Activated naive CD8-positive, alpha-beta T cell treated with anti-CD3 and anti-CD28 coated beads for 36 hours (primary cell): ENCODE measurements at places on chromosomes 4 and X.

DNA sequence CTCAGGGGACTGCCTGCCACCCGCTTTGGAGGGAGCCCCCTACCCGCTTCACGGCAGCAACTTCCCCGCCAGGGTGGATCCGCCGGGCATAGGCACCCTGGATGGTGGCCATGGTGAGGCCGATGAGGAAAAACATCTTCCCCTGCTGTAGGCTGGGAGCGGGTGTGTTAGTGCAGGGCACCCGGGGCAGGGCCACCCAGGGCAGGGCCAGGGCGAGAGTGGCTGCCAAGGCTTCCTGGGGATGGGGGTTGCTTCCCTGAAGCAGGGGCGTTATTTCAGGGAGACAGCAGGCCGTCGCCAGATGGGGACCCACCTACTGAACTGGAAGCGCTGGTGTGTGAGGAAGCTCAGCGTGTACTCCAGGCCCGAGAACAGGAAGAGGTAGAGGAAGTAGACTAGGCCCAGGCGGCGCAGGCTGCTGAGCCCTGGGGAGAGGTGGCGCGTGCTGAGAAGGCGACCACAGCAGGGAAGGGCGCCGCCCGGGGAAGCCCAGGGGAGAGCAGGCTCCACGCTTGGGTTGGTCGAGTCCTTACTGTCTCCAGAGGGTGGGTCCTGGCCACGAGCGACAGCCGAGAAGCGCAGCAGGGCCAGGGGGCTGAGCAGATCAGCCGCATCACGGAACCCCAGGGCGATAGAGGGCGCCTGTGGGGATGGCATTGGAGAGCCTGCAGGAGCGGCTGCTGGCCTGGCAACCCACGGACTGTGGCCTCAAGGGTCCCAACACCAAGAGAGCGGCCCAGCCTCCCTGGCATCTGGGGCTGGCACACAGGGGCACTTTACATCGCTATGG lies 31.5 kb downstream of the NOP14 start:
- DNase-seq, result peak; percentile 68

DNA sequence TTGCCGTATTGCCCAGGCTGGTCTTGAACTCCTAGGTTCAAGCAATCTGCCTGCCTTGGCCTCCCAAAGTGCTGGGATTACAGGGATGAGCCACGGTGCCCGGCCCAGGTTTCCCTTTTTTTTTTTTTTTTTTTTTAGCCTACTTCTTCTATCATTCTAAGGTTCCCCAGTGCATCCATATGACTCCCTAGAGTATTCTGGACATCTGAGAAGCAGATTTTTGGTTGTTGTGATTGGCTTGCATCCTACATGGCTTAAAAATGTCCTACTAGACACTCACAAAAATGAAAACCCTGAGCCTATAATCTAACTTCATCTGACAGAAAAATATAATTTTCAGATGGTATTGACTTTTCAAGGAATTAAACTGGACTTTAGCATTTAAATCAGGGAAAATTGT lies 41.7 kb downstream of the SMIM14 start:
- no peak for DNase-seq

GRCh38 chrX:71870208-71871098 lies 40.2 kb upstream of the NHSL2 start:
- DNase-seq, result peak; percentile 4

DNA sequence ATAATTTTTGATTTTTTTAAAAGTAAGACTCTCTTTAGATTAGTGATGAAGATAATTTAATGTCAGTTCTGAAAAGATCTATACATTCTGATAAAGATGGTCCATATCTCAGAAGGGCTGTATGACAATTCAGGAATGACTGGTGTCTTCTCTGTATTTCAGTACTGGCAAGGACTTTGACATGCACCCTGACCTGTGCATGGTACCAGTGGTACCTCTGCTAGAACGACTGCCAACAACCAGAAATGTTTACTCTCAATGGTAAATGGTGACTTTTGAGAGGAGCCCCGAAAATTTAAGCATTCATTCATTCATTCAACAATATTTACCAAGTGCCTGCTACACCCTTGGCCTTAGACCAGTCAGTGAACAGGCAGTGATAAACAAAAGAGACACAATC lies 4.8 kb downstream of the NR3C2 start:
- DNase-seq, result no peak

DNA sequence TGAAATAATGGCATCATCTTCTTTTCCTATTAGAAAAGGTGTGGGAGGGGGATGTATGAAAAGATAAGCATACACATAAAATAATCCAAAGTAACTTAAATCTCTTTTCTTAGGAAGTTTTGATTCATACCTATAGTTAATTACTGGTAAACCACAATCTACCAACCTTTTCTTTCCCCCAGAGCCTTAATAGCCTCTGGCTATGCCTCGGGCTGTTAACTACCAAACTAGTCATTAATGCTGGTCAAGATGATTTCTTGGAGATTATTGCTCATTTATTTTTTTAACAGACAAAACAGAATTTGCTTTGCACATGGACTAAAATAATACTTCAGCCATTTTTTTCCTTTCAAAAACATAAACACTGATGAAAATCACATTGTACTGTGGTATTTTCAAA lies 16.9 kb downstream of the NAA11 start:
- no peak for DNase-seq

GRCh38 chr4:143921181-143921580 lies 15.8 kb upstream of the GYPE start:
- peak; percentile 3 for DNase-seq

GRCh38 chrX:47218280-47218919 lies at the start of gene CDK16:
CDK16 (plus strand) TSS chrX:47218681; CDS start chrX:47223558, 4,877 bp downstream.
- DNase-seq, result peak; percentile 74

- DNase-seq, result peak; percentile 23
Measured at GRCh38 chr4:153651587-153651986, 32.5 kb upstream of the TLR2 start.

DNA sequence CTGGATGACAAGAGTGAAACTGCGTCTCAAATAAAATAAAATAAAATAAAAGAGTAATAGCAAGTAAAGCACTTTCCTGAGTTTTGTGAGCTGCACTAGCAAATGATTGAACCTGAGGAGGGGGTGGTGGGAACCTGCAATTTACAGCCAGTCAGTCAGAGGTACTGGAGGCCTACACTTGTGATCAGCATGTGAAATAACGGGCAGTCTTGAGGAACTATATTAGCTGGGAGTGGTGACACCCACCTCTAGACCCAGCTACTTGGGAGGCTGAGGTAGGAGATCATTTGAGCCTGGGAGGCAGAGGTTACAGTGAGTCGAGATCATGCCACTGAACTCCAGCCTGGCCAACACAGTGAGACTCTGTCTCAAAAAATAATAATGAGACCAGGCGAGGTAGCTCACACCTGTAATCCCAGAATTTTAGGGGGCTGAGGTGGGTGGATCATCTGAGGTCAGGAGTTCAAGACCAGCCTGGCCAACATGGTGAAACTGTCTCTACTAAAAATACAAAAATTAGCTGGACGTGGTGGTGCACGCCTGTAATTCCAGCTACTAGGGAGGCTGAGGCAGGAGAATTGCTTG lies 537.1 kb upstream of the HTR2C start:
- DNase-seq, result no peak

GRCh38 chr4:135244056-135244455 lies 1042.5 kb upstream of the PABPC4L start:
- no peak for DNase-seq

- DNase-seq, result no peak
Measured at GRCh38 chr4:87633243-87633642, 16.8 kb upstream of the DMP1 start.

DNA sequence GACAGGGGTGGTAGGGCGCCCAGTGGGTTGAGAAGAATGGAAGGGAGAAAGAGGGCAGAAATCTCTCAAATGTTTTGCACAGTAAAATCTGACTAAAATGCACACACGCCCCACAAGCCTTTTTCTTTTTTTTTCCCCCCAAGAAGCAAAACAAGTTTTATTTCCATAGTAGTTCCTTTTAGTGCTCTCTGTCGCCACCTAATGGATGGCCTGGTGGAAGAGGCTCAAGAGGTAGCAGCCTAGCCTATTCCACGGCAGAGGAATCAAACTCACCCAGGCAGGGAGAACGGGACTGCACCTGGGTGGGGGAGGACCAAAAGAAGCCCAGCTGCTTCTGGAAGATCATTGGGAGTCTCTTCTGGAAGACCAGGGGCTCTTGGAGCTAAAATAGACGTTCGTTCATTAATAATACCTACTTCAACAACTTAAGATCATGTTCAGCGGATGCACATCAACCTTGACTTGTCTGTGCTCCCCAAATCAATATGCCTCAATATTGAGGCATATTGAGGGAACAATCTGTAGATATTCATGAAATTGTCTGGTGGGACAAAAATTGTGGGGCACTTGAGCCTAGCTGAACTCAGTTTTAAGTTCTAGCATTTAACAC lies 31.6 kb upstream of the IRAK1 start:
- peak; percentile 52 for DNase-seq

DNA sequence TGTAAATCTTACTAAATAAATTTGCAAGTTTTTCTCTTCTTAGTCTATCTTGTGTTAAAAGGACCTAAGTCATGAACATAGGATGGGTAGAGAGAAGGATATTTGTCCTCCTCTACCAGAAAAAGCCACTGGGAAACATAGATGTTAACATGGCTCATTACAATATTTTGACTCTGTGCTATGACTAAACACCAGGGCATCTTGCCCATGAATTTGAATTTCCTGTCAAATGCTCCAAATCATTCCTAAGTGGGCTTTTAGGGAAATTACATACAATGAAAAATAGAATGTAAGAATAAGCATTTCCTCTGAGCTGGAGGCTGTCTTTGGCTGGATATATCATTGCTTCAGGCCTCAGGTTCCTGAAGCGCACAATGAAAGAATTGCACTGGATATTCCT lies 39.1 kb downstream of the ANOS1 start:
- DNase-seq, result no peak

DNA sequence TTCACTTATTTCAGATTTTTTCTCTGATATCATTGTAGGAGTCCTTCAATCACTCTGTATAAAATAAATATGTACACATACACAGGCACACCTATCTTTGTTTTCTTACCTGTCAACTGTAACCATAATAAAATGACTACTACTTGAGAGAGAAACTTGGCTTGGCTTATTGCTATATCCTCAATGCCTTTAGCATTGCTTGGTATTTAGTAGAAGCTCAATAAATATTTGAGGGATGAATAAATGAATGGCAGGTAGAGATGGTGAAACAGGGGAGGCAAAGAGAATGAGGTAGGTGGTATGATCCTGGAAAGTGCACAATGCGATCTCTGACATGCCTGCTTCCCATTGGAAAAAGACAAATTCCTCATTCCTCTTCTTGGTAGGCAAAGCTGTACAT lies 21.8 kb upstream of the CXCL6 start:
- DNase-seq, result no peak

DNA sequence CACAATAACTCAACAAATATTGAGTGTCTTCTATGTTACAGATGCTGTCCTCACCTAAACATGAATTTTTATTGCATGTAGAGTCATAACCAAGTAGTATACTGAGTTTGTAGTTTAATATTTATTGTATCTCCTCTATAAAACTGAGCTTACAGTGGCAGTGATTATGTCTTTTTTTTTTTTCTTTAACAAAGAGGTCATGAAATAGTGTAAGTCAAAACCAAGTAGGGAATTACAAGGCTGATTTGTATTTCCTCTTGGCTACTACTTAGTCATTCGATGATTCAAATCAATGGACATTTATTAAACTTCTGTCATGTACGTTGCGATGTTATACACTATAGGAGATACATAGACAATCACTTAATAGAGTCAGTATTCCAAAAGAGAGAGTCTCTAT lies 48.4 kb downstream of the IL15 start:
- no peak for DNase-seq

DNA sequence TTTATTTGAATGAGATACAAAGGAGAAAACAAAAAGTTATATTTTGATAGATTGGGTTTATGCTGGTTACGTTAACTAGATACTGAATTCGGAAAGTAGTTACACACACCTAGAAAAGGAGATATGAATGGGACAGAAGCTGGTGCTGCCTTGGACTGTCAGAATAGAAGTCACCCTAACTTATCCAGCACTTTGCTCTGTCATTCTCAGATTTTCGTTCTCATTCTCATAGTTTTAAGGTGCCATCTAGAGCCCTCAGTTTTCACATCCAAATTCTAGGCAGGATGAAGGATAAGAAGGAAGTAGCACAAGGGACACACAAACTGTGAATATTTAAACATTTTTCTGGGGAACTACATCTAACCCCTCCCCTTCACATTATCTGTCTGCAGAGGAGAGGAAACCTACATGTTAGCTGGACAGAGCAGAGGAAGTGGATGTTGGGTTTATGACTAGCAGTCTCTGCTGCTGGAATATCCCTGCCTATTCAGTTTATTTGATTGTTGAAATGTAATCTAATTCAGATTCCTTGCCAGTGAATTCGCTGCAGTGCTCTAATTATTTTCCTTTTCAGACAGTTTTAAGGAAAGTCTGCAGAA lies 521.9 kb downstream of the FAT4 start:
- DNase-seq, result no peak

DNA sequence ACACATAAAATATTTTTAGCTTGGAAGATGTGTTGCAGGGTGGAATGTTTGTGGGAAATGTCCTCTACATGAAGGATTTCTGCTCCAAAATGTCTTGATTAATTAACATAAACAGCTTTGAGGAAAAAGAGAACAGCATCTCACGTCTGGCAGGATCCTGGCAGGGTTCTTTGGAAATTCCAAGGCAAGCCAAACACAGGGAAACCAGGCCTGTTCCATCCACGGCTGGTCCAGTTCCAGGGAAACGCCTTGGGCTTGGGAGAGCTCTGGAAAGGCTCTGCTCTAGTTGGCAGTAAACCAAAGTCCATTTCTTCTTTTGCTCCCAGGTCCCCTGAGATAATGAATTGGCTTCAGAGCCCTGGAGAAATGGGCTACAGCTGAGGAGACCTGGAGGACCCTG lies 42.4 kb upstream of the GAB1 start:
- no peak for DNase-seq

DNA sequence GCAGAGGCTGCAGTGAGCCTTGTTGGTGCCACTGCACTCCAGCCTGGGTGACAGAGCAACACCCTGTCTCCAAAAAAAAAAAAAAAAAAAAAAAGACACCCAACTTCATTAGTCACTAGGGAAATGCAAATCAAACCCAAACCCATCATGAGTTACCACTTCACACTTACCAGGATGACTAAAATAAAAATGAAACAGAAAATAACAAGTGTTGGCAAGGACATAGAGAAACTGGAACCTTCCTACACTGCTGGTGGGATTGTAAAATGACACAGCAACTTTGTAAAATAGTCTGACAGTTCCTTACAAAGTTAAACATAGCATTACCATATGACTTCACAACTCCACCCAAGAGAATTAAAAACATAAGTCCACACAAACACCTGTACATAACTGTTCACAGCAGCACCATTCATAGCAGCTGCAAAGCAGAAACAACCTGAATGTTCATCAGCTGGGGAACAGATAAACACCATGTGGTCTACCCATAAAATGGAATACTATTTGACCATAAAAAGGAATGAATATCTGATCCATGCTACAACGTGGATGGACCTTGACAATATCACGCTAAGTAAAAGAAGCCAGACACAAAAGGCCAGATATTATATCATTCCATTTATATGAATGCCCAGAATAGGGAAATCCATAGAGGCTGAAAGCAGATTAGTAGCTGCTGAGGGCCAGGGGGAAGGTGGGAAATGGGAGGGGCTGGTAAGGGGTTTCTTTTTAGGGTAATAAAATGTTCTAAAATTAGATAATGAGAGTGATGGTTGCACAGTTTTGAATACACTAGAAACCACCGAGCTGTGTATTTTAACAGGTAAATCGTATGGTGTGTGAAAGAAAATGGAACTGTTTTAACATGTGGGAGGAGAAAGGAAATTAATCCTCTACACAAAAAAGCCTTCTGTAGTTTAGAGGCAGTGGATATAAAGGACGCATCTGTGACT lies 18.3 kb downstream of the CD99L2 start:
- no peak for DNase-seq
